Small intestine (tissue), 16 donors: ENCODE measurements at places on chromosomes 7 and 10.

- DNase-seq, result no peak
Observed at GRCh38 chr7:152871678-152872060, 112.1 kb downstream of the ACTR3B start.

DNA sequence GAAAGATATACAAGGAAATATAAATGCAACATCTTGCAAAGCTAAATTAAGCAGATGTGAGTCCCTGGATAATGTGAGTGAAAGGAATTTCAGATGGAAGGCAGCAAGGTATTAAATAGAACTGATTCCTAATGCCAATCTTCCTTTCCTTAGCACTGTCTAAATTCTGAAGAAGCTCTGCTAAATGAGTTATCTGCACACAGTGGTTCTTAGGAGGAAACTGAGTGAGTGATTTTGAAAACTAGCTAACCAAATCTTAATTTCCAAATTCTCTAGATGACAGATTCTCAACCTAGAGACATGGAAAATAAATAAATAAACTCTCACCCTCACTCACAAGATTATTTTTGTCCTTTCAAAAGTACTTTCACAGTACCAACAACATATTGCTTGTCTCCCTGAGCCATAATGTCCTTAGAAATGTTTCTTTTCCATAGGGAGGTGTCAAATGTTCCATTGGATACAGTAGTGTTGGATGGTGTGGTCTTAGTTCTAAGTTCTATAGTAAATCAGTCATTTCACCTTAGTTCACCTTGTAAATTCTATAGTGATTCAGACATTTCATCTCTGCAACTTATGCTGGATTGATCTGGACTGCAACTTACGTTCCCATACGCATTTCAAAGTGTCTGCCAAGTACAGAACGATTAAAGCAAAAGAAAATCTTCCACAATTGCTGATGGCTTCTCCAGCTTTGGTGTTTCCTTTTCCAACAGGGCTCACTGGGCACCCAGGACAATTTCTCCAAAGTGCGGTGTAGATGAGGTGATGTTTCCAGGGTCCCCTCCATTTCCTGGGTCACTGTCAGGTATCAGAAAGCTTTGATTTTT, 145.4 kb upstream of the FAM171A1 start:
- DNase-seq, result no peak

- no peak for DNase-seq
Observed at GRCh38 chr7:107968449-107968848, 34.5 kb downstream of the LAMB1 start.

- DNase-seq, result no peak
Observed at GRCh38 chr10:12444981-12445700, 95.8 kb downstream of the CAMK1D start.

- no peak for DNase-seq
Observed at GRCh38 chr10:85098835-85099521, 770.6 kb downstream of the CCSER2 start.

GRCh38 chr10:125661431-125661940, 21.5 kb downstream of the TEX36 start:
- no peak for DNase-seq

GRCh38 chr7:131196803-131197202, 130.9 kb upstream of the MKLN1 start:
- peak; percentile 18 for DNase-seq

DNA sequence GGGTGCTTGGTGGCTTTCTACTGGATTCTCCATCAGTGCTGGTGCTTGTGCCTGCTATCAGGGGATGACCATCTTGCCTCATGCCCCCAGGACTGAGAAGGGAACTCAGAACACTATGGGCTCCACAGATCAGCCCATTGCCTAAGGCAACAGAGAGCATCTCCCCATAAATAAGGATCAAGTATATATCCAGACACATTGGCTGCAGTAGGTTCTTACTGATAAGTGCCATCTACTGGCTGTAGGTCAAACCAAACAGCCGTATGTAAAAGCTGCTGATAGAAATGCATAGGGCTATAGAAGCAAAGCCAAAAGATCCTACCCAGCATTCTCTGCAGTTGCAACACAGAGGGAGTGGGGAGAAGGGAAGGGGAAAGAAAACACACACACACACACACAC, 153.7 kb downstream of the CDK14 start:
- DNase-seq, result peak; percentile 35
